Activated CD4-positive, alpha-beta T cell treated with anti-CD3 and anti-CD28 coated beads, Interleukin-2, amount 50 U/mL, for 48 hours (primary cell): ENCODE measurements at places on chromosomes 1 and 21.
A peak's percentile ranks its signal among the peaks of the same experiment; 100 is the strongest.

DNA sequence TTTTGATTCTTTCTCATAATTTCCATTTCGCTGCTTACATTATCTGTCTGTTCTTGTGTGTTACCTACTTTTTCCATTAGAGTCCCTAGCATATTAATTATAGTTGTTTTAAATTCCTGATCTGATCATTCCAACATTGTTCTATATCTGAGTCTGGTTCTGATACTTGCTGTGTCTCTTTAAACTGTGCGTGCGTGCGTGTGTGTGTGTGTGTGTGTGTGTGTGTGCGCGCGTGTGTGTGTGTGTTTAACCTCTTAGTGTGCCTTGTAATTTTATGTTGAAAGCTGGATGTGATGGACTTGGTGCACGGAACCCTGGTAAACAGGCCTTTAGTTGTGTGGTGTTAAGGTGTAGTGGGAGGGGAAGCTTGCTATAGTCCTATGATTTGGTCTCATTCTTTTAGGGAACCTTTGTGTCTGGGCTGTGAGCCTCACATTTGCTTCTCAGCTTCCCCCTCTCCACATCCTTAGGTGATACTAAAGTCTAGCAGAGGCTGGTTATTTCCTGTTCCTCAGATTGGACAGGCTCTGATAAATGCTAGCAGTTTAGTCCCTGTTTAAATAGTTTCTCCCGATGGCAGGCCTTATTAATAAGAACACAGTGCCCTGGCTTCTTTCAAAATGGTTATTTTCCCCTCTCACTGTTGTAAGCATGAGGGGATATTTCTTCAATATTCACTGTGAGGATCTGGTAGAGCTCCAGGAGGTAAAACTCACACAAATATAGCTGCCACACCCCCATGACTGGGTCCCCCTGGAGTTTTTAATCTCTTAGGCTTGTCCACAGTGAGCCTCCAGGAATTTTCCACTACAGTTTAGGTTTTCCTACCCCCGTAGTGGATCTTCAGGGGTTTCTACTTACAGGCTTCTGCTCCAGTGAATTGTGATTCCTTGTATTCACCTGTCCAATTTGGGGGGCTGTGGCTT lies 118.3 kb downstream of the GALNT2 start:
- DNase-seq = no peak

DNA sequence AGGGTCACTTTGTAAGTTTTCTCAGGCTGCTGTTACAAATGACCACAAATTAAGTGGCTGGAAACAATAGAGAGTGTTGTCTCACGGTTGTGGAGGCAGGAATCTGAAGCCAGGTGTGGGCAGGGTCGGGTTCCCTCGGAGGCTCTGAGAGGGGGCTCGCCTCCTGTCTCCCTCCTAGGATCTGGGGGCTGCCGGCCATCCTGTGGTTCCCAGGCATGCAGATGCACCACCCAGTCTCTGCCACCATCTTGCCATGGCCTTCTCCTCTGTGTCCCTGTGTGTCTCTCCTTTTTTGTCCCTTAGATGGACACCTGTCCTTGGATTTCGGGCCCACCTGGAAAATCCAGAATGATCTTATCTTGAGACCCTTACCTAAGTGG lies 4.8 kb downstream of the TP73 start:
- DNase-seq = no peak

DNA sequence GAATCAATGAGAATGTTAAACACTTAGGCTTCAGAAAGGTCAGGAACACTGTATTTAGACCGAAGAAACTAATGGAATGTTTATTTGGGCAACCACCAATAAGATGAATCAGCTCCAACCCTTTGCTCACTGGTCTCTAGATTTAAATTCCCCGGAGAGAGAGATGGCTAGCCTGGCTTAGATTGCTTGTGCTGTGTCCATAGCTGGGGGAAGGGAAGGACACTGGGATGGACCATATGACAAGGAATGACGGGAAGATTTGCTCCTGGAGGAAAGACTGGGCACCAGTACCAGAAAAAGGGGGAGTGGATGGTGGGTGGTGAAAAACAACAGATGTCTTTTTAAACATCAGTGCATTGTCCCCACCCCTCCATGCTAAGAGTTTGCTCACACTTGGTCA lies 426.6 kb downstream of the DUSP10 start:
- no peak for DNase-seq

DNA sequence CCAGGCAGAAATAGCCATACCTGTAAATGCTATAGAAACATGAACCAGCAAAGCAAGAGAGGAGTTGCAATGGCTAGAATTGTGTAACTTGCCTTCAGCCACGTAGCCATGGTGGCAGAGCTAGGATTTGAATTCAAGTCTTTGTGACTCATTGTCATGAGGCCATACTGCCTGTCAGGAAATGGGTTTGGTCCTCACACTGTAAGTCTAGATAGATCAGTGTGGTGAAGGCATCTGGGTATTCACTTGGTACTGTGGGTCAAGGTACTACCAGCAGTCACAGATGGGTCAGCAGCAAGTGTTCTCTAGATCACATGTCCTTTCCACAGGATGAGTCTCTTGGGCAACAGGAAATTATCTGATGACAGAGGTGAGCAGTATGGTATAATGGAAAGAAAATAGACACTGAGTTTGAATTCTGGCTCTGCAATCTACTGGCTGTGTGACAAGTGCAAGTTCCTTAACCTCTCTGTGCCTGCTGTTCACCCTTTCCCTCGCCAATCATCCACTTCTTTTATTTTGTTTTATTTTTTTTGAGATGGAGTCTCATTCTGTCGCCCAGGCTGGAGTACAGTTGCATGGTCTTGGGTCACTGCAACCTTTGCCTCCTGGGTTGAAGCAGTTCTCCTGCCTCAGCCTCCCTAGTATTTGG lies 36.9 kb downstream of the FGGY start:
- no peak for DNase-seq

DNA sequence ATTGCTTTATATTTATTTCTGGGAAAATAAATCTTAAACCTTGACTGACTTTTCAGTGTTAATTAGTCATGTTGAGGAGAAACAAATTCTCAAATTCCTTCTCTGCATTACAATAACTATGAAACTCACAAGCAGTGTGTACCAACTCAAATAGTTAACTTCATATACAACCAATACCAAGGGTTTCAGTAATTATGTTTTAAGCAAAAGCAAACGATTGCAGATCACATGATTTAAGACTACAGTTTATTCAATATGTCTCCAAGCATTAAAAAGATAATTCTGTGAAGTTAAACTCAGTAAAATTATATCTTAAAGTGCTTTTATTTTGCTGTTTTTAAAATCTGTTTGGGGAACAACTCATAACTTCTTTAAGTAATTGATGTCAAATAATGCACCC lies 28.6 kb downstream of the PCSK9 start:
- no peak for DNase-seq

DNA sequence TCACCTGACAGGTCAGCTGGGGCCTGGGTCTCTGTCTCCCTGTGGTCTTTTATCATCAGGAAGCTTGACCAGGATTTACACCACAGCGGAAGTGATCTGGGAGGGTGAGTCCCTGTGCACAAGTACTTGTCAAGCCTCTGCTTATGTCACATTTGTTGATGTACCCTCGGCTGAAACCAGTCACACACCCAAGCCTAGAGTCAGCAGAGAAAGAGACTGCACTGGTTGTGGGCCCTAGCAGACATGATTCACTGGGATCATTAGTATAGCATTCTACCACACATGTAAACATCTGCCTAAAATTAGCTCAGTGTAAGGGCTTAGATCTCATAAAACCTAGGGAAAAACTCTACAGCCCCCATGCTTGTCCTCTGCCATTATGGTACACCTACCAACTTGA lies 79.3 kb upstream of the LAMC2 start:
- DNase-seq = no peak

DNA sequence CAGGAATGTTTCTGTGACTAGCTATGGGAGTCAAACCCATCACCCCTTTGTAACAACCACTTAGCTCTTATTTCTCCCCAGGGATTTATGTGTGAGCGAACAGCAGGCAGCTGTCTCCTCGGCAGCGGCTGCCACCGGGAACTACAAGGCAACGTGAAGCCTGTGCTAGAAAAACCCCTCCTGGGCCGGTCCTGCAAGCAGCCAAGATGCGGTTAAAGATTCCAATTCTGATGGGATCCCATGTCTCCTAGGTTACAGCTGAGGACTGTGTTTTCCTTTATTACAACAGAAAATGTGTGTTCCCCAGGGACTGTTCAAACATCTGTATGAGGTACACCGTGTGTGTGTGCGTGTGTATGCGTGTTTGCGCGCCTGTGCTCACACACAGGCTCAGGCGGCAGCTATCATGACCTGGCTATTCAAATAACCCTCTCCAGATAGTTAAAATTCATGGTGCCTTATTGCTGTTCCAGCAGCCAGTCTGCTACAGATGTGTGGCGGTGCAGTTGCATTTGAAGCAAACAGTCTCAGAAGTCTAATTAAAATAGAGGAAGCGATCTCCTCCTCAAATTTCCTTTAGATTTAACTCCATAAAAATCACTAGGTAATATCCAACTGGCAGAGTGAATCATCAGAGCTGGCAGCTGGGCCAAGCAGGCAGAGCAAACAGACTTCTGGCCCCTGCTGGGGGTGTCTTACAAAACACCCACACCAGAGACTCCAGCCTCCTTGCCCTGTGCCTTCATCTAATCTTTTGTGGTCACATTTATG lies 68.0 kb downstream of the LMX1A start:
- DNase-seq = no peak

DNA sequence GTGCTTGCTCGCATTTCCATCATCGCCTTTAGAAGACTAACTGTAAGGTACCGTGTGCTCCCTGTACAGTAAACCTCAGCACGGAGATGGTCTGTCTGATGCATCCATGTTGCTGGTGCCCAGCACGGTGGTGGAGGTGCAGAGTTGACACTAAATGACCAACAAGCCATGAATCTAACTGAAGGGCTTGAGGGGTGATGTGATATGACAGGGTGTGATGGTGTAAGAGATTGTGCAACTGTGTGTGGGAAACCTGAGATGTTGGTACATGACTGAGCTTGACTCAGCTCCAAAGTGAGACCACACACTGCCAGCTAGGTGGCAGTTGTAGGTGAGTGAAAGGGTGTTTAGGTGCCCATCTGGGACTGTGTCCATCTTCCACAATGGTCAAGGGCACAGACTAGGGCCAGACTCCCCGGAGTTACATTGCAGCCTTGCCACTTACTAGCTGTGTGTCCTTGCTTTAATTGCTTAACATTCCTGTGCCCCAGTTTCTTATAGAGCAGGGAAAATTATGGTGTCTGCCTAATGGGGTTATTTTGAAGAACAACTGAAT lies 21.4 kb downstream of the SLC2A1 start:
- no peak for DNase-seq

GRCh38 chr1:212520746-212521145 lies 87.8 kb upstream of the ATF3 start:
- no peak for DNase-seq

DNA sequence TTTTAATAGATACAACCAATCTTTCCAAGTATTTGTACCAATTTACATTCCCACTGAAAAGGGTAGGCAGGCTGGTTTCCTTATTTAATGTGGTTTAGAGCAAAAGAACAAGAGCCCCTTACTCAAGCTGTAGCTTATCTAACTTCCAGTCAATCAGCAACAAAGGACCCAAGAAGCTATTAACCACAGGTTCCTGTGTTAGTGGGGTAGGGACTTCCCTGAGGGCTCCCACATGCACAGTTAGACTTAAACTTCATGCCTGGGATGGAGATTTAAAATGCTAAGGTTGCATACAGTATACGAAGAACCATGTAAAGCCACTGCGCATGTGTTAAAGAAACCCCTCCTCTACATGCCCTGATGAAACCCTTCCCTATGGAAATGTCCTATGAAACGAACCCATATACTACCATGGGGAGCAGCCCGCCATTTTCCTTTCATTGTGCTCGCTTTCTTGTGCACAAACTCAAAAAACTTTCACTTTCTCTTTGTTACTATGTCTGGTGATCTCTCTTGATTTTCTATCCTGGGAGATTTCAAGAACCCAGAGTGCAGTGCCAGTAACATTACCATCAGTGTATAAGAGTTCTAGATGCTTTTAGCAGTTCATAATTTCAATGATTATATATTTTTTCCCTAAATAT lies 23.3 kb upstream of the ST6GALNAC5 start:
- DNase-seq = no peak

- no peak for DNase-seq
These were observed 83.5 kb upstream of the CLDN14 start for GRCh38 chr21:36563341-36563926.

GRCh38 chr1:235873045-235873444 lies 6.3 kb upstream of the LYST start:
- DNase-seq = peak; percentile 38

- no peak for DNase-seq
These were observed 6.4 kb downstream of the NUAK2 start for GRCh38 chr1:205315008-205315618.

DNA sequence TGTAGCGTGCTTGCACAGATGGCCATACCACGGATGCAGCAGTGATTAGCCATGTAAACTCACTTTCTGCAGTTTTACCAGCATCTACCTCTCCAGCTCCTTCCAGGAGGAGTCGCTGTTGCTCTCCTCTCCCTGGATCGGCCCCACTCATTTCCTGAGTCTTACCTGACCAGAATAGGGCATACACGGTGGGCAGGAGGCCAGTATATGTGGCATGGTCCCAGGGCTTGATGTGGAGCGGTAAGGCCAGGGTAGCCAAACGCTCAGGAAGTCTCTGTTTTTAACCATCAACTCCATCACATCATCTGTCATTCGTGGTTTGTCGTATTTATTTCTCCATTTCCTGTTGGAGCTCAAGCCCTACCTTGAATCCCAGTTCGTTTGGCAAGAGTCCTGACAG lies 163.4 kb upstream of the USP24 start:
- peak; percentile 34 for DNase-seq

DNA sequence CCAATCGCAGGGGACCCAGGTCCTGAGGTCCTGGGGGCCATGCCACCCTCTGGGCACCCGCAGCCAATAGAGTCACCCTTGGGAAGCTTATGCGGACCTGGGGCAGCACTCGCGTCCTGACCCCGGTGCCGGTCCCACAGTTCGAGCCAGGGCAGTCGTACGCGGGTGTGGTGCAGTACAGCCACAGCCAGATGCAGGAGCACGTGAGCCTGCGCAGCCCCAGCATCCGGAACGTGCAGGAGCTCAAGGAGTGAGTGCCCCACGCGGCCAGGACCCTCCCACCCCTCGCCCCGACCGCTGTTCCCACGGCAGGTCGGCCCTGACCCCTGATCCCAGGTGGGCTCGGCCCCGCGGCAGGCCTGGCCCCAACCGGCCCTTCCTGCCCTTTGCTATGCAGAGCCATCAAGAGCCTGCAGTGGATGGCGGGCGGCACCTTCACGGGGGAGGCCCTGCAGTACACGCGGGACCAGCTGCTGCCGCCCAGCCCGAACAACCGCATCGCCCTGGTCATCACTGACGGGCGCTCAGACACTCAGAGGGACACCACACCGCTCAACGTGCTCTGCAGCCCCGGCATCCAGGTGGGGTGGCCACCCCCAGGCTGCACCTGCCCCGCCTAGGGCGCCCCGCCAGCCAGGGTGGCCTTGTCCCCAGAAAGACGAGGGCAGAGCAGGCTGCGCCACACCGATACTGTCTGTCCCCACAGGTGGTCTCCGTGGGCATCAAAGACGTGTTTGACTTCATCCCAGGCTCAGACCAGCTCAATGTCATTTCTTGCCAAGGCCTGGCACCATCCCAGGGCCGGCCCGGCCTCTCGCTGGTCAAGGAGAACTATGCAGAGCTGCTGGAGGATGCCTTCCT lies 20.5 kb downstream of the COL6A1 start:
- DNase-seq = peak; percentile 1
